ENCODE measurements at places on chromosomes 16 and 17.

DNA sequence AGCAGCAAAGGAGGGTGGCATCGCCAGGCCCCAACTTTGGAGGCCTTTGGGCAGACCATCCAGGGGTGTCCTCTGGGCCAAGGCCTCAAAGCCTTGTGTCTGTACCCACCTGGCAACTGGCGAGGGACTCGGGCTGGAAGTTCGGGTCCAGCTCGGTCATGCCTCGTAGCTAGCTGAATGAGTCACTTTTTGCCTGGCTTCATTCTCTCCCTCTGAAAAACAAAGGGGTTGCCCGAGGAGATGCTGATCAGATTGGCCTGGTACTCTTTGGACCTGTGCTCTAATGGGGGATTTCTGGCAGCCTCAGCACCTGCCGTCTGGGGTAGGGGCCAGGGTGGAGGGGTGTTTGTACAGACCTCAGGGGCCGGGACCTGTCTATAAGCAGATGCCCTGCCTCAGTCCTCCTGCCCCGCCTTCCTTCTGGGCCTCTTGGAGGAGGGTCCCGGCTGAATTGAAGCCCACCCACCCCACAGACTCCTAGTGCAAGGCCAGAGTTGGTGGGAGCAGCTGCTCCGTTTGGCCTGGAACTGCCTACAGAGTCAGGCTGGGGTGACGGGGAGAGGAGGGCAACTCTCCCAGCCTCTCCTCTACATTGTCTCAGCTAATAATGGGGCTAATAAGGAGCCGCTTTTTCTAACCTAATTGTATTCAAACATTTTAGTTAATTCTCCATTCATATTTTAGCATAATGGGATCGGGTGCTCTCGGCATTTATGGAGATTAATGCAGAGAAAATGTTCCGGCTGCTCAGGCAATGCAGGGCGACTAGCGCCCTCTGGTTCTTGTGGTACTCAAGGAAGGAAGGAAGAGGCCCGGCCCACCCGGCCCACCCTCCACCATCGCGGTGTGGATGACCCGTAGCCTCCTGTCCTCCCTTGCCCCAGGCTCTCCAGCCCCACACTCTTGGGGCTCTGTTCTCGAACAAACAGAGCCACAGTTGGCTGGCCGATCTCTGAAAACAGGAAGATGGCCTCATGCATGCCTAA lies 21.4 kb upstream of the ABCC3 start:
- no peak for DNase-seq

- DNase-seq: no peak
Measured at GRCh38 chr16:66326991-66327513, 39.4 kb upstream of the CDH5 start.

DNA sequence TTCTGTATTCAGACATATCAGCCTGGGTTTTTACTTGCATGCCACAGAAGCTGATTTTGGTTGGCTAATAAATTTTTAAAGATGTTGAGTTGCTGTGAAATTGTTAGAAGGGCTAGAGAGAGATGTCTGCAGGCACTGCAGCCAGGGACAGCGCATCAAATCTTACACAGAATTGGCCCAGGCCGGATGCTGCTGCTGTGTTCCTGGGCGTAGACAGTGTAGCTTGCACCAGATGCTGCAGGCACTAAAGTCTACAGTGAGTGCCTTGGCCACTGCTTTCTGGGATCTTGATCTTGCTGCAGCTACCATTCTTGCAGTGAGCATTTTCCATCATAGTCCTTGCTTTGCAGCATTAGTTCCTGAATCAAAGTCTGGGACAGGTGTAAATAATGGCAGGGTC lies 169.9 kb downstream of the SPECC1 start:
- no peak for DNase-seq

- peak; percentile 66 for DNase-seq
Measured at GRCh38 chr17:44556166-44556831, 985 bp upstream of the FZD2 start.

GRCh38 chr16:57021757-57022156 lies 32.4 kb downstream of the NLRC5 start:
- no peak for DNase-seq

DNA sequence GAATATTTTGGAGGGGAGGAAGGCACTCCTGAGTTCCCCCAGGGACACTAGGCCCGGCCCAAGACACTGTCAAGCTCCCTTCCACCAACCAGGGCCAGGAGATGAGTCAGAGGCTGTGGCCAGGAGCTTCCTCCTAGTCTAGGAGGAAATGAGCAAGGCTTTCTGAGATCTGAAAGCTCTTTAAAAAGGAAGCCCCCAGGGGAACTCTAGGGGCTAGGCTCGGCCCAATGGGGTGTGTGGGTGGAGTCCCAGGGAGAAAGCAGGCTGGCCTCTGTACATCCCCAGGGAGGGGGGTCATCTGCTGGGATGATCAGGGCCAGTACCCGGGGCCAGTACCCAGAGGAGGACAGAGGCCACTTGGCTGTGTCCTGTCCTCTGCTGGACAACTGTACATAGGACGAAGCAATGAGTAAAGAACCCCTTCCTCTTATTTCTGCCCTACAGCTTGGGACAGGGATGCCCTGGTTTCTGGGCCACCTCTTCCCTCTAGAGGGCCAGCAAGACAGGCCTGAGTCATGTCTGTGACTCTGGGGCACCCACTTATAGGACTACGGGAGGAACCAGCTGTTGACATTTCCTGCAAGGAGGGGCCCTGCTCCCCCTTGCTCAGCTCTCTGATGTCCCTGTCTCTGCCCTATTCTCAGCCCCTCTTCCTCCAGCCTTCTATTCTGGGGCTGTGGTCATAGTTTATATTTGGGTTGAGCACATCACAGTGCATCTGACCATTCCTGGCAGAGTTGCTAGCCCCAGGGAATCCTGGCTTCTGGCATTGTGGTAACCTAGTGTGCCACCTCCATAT lies 2.7 kb downstream of the FHOD1 start:
- no peak for DNase-seq

All from urinary bladder (tissue), 4 donors.